ENCODE measurements at places on chromosomes 12 and 14.

DNA sequence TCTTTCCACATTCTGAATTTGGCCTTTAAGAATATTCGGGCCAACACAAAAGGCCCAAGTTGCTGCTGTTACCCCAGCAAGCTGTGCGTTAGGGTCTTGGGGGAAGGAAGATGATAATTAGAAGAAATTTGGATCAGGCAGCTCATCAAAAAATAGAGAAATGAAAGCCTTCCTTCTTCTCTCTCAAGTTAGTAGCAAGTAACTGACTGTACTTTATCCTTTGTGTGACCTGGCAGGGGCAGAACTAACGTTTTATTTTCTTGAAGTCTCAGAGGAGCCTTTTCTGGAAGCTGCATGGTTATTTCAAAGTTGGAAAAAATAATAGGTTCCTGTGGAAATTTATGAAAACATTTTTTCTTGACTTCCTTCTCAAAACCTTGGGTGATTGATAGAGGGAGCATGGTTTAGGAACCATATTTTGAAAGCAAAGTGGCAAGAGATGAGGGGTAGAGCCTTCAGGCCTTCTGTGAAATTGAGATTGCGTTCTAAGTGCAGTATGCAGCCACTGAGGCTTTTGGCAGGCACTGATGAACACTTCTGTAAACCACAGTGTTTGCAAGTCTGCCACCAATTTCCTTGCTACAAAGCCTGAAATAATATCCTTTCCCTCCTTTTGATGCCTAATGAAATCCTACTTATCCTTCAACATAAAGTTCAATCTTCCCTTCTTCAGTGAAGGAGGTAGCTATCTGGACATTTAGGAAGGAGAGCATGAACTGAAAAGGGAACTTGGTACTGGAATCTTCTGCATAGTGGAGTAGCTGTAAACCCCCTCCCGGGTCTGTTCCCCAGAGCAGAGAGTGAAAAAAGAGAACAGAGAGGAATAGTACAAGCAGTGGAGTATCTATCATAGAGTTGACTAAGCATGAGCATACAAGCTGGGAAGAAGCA lies 123.2 kb downstream of the FGD4 start:
- DNase-seq, result no peak

GRCh38 chr12:74033531-74033930 lies 504.1 kb upstream of the ATXN7L3B start:
- no peak for DNase-seq

- DNase-seq, result no peak
Measured at GRCh38 chr12:109110988-109111495, 5.3 kb upstream of the ACACB start.

GRCh38 chr12:130117233-130117632 lies 45.0 kb upstream of the FZD10 start:
- no peak for DNase-seq

DNA sequence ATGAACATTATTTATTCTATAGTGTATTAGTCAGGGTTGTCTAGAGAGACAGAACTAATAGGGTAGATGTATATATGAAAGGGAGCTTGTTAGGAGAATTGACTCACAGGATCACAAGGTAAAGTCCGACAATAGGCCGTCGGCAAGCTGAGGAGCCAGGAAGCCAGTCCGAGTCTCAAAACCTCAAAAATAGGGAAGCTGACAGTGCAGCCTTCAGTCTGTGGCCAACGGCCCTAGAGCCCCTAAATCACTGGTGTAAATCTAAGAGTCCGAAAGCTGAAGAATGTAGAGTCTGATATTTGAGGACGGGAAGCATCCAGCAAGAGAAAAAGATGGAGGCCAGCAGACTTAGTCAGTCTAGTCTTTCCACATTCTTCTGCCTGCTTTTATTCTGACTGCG lies 912.2 kb downstream of the FLRT2 start:
- DNase-seq, result no peak

DNA sequence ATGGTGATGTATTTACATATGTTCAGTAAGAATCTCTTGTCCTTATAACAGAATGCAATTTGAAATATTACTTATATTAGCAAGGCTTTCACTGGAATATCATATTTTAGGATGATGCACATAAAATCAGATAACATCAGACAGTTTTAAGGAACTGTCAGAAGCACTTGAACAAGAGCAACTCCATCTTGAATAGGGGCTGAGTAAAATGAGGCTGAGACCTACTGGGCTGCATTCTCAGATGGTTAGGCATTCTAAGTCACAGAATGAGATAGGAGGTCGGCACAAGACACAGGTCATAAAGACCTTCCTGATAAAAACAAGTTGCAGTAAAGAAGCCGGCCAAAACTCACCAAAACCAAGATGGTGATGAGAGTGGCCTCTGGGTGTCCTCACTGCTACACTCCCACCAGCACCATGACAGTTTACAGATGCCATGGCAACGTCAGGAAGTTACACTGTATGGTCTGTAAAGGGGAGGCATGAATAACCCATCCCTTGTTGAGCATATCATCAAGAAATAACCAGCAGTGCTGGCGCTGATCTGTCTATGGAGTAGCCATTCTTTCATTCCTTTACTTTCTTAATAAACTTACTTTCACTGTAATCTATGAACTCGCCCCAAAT lies 27.6 kb upstream of the ETV6 start:
- no peak for DNase-seq

DNA sequence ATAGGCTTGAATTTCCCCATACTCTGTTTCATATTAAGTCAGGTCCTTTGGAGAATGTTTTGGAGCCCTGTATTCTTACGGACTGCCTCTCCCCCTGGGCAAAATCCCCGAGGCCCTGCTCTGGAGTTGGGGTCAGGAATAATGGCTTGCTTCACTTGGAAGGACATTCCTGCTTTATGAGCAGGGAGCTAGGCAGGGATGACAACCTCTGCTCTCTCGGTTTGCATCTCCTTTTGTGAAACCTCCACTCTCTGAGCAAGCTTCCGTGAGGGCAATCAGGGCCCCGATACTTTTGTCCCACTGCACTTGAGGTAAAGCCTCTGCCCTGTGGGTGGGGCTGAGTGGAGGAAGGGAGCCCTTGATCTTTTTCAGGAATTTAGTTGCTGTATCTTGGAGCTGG lies 19.3 kb downstream of the OS9 start:
- DNase-seq, result no peak

DNA sequence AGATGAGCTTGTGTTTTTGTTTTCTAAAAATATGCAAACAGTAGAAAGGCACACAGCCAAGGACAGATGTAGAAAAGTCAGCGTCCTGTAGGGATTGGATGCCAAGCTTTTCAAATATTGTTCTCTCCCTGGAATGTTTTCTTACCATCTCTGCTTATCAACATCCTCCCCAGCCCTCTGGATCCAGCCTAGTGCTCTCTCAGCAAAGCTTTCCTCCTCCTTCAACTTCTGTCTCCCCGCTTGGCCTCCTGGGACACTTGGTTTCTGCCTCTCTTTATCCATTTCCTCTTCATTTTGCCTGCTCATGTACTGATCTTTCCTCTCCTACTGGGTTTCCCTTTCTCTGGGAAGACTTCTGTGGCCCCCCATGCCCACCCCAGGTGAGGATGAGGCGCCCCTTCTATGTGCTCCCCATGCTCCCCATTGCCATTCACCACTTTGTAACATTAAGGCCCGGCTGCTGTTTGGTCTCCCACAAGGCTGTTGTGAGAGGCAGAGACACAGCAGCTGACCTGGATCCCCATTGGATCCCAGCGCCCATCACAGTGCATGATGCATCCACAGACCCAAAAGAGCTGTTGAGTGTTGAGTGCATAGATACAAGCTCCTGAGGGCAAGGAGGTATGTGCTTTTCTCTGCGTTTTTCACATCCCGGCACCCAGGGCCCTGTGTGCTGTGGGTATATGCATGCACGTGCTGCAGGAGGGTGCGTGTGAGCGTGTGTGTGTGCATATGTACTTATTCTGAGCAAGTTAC lies 38.2 kb downstream of the EVL start:
- DNase-seq, result no peak

- DNase-seq, result no peak
Measured at GRCh38 chr12:57214398-57214781, 2.2 kb upstream of the NXPH4 start.

- no peak for DNase-seq
Measured at GRCh38 chr12:89947437-89948270, 239.0 kb upstream of the ATP2B1 start.

GRCh38 chr14:89470401-89470800 lies 53.4 kb upstream of the FOXN3 start:
- no peak for DNase-seq

DNA sequence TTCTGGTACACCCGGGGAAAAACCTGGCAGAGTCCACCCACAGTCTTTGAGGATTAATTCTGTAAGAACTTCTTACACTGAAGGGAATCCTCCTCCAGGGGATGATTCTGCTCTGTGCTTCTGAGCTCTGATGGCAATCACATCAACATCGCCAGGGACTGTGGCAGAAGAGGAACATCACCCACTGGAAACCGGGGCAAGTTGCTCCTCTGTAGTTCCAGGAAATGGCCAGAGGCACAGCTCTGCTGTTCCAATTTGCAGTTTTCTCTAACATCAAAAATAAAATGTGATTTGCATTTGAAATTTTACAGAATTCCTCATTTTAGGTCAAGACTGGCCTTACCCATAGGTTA lies 207.6 kb downstream of the DAD1 start:
- DNase-seq, result no peak

- no peak for DNase-seq
Measured at GRCh38 chr12:30016540-30017055, 232.9 kb upstream of the TMTC1 start.

DNA sequence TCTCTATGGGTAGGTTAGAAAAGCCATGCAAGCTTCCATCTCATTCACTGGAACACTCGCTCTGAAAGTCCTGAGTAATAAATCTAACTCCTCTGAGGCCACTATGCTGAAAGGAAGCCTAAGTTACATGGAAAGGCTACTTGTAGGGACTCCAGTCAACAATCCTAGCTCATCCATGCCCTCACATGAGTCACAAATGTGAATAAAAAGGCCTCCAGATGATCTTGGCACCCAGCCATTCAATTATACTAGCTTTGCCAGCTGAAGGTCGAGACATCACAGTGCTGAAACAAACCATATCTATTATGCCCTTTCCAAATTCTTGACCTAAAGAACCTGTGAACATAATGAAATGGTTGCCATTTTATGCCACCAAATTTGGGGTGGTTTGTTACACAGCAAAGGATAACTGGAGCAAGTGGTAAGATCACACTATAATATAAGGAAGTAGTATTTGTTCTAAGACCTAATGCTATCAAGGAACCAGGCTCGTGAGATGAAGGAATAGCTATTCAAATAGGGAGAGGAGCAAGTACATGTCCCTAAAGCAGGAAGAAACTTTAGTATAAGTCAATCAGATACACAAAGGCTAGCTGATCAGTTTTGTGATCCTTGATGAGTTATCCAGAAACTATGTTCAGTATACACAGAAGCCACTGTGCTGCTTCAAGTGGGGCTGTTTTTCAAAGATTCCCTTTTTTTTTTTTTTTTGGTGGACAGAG lies 142.1 kb downstream of the MED13L start:
- no peak for DNase-seq

GRCh38 chr14:26775765-26776563 lies 178.1 kb upstream of the NOVA1 start:
- DNase-seq, result no peak

GRCh38 chr12:5856692-5857091 lies 88.4 kb downstream of the ANO2 start:
- DNase-seq, result no peak

DNA sequence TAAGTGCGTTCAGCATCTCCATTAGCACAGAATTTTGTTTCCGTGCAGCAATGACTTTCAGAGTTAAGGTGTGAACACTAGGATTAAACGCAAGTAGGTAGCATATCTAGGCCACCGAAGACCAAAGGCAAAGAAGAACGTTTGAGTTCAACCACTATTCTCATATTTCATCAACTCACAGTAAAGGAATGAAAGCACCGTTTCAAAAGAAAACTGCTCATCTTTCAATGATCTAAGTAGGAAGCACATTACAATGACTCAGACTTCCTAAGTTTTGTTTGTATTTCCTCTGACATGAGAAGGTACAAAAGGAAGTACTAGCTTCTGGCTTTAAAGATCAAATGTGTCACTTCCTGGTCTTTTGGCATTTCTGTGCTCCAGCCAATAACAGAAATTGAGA lies 57.6 kb downstream of the ACADS start:
- no peak for DNase-seq

DNA sequence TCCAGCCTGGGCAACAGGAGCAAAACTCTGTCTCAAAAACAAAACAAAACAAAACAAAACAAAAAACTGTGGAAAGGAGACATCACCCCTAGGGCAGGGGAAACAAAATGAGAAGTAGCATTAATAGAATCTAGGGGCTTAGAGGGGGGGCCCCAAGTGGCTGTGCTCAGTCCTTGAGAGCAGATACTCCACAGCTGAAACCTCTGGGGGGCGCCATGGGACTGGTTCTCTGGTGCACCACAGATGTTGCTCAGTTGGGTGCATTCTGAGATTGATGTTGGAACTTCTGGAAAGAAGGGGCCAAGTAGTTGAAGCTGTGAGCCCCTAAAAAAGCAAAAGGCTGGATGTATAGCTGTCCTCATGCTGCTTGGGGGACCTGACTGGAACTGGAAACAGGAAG lies 11.8 kb upstream of the SYNE2 start:
- DNase-seq, result no peak

GRCh38 chr14:102096569-102097188 lies 9.8 kb upstream of the HSP90AA1 start:
- peak; percentile 43 for DNase-seq

DNA sequence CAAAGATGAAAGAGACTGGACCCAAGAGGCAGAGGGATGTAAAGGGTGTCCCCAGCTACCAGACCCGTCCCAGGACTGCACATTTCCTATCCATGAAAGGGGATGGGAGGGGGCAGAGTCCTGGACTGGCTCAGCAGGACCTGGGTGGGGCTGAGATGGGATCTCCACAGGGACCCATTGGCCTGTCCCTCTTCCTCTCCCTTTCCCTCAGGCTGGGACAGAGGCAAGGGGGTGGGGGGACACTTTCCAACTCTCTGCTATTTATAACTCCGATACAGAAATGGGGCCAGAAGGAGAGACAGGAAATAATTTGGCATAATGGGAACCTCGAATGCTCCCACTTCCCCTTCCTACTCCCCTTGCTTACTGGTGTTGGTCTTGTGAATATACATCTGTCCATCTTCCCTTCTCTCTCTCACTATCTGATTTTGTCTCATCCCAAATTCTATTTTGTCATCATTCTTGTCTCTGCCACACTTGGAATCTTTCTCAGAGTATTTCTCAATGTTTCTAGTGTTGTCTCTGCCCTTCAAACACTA lies 1.1 kb upstream of the ITGA7 start:
- DNase-seq, result no peak

GRCh38 chr14:93153121-93153520 lies 31.6 kb downstream of the MOAP1 start:
- DNase-seq, result no peak

DNA sequence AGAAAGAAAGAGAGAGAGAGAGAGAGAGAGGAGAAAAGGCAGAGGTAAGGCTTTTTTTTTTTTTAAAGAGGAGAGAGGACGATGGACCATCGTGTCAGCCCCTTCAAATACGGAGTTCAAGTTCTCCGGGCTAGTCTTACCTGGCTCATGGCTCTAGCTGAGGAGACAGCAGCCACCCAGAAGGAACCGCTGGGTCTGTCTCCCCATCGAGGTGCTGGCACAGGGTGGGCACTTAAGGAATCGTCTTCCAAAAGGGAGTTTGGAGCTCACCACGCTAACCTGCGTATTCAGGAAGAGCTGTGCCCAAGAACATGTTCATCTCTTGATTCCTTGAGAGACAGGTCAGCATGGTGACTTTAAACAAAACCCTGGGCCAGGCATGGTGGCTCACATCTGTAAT lies 102.7 kb downstream of the SETD3 start:
- no peak for DNase-seq

Measured in NCI-H524 treated with DMSO at 0.1 percent for 48 hours (cell line).